ENCODE measurements at places on chromosomes 4 and X.

DNA sequence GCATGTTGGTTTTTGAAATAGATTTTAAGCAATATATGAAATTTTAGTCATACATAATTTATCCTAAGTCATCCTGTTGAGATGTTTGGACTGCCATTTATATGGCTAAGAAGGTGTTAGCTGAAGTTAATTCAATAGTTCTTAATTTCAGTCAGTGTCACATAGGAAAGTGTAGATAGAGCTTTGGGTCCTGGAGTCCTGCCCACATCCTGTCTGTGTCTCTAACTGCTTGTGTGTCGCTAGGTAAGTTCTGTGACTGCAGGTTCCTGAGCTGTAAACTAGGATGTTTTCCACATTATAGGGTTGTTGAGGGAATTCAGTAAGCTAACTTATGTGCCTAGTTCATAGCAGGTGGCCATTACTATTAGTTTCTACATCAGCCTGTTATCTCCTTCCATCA is 20.7 kb downstream of the OFD1 start:
- DNase-seq, result no peak

- no peak for DNase-seq
Measured at GRCh38 chr4:110510955-110511544, 35.1 kb downstream of the ENPEP start.

DNA sequence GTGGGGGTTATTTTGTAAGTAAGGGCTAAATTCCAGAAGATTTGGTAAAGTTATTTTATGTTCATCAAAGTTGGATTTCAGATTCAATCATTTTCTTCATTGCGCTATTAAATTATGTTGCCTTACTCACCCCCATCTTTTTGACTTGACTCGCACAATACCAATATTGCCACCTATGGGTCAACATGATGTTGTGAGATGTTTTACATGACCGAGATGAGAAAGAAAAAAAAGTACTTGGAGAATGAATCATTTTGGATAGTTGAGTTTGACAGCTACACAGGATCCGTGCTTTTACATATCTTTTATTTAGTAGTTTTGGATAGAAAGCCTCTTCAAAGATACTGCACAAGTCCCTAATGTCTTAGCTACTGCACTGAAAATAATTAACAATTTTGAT is 224.2 kb upstream of the EMCN start:
- no peak for DNase-seq

DNA sequence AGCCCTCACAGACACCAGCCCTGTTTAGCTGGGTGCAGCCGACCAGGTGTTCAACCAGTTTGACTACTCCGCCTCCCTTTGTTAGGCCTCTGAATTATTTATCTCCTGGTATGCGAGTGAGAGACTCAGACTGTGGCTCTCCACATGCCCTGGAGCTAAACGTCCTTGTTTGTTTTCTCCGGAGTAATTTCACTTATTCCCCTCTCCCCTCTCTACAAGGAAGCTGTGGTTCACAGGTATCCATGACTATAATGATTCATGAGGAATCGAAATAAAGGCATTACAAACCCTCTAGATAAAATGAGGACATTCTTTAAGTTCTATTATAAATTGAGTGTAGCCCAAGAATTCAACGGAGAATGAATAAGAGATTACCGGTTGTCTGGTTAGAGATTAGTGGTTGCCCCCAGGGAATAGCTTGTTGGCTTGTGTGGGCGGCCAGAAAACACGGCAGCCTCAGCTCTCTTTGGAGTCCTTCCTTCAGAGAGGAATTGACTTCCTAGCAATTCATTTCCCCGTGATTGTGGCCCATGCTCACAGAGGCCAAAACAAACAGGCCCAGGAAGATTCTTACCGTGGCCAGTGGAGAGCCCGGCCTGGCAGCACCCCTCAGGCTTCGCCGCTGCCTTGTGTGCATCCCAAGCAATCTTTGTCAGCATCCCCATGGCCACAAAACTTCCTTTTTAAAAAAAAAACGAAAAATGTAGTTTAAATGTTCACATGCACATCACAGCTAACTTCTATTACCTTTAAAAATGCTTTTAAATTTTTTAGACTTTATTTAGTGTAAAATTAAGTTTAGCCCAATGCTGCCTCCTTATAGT is 60.2 kb upstream of the CBR4 start:
- DNase-seq, result no peak

- no peak for DNase-seq
Measured at GRCh38 chr4:162770761-162771490, 395.8 kb downstream of the NAF1 start.

DNA sequence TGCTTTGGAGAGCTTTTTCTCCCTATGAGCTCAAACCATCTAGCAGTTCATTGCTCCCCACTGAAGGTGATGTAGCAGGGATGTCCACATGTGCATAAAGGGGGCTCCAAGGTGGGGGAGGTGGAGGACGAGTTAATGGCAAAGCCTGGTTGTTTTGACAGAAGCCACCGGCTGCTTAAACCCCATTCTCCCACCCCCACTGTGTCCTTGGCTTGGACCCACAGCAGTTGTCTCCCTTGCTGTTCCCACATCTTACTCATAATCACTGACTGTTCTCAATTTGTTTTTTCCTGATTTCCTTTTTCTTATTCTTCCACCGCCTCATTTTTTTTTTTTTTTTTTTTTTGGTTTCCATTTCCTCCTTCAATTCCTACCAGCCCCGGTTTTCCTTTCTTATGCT is 72.7 kb downstream of the GEMIN8 start:
- no peak for DNase-seq

DNA sequence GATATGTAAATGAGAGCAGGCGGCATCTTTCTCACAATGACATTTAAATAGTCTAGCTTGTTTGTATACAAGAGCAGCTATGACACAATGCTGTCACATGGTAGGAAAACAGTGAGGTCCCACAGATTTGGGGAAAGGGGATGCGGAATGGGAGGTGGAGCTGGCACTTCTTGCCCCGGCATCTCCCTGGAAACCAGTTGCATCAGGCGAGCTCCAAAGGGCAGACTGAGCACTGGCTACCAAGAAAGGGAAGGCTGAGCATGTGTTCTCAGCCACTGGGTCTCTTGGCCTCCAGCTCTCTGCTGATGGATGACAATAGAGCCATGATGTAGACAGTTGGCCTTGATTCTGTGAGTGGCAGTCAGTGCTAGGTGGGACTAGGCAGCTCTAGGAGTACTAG is 109.0 kb downstream of the UCHL1 start:
- no peak for DNase-seq

- no peak for DNase-seq
Measured at GRCh38 chr4:53586121-53586816, 5.0 kb downstream of the LNX1 start.

DNA sequence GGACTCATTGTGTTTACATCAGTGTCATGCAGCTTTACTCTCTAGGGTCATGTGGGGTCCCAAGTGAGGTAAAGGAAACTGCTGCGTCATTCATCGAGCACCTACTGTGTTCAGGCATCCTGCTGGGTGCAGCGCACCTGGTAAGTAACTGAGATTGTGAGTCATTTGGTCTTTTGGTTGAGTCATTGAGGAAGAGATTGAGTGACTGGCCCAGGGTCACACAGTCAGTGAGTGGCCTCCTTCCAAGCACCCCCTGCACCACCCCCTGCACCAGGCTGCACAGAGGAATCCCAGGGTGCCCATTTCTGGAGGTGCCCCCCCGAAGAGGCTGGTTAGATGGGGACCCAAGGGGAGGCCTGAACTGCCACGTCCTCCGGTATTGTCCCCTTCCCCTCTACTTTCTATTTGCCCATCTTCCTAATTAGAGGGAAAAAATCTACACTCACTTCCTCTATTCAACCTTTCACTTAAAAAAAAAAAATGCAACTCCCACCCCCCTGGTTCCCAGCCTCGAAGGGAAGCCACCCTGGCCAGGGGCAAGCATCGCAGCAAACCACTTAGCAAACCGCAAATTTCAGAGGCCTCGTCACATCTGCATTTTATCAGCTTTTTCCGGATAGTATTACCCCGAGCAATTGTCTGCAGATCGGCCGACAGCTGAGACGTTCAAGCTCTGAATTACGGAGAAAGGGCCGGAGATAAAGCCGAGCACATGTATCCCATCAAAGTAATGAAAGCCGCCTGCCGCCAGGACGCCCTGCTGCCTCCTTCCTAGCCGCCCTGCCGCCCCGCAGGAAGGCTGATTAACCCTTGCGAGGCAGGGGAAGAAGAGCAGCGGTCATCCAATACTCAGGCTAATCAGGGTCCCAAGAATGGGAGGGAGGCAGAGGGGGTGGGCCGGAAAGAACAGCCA is 96.3 kb upstream of the MSX1 start:
- DNase-seq, result peak; percentile 15

DNA sequence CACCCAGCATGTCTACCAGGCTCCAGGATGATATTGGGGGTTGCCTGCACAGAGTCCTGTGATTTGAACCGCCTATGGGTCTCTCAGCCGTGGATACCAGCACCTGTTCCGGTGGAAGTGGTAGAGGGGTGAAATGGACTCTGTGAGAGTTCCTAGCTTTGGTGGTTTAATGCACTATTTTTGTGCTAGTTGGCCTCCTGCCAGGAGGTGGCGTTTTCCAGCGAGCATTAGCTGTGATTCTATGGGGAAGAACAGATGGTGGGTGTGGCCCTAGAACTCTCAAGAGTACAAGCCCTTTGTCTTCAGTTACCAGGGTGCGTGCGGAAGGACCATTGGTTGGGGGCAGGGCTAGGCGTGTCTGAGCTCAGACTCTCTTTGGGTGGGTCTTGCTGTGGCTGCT is 316.9 kb upstream of the AMOT start:
- DNase-seq, result no peak

GRCh38 chr4:5266991-5267390 is 215.7 kb downstream of the STK32B start:
- DNase-seq, result no peak

- DNase-seq, result no peak
Measured at GRCh38 chr4:182805321-182805720, 111.9 kb downstream of the DCTD start.
